OCI-M1 (cell line): ENCODE measurements at places on chromosomes 1 and 21.

DNA sequence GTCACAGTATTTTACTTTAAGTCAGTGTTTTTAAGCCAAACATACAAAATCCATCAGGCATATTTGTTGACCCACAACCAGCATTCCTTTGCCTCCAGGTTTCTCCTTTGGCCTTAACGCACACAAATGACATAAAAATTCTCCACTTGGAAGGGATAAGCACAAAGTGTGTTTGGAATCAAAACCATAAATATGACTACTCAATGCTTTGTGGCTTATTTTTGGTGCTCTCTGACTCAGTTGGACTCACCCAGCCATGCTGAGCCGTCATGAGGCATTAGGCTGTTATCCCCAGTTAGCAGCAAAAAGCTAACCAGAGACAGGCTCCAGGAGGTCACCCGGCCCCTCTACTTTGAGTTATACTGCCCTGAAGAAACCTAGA is 948 bp downstream of the PRUNE1 start:
- DNase-seq: peak; percentile 48

DNA sequence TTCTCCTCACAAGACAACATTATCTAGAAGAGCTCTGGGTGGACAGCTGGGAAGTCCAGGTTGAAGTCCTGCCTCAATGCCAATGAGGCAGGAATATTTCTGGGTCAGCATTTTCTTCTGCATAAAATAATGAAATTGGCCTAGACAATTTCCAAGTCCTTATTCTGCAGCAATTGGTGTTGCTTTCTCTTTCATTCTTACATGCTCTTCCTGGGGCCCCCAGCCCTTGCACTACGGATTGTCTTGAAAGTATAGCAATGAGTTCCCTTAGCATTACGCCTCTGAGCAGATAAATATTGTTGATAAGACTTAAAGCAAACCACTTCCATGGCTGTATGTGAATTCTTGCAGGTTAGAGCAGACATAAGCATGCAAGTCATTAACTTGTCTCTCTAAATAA is 188.5 kb downstream of the TGFBR3 start:
- peak; percentile 91 for DNase-seq

- no peak for DNase-seq
Observed at GRCh38 chr1:228927946-228928898, 192.9 kb downstream of the RHOU start.

- peak; percentile 6 for DNase-seq
Observed at GRCh38 chr1:3611170-3612019, at the start of gene MEGF6. TSS of gene MEGF6 (minus strand) at chr1:3611508. CDS start at chr1:3611268, 240 bp downstream.

- no peak for DNase-seq
Observed at GRCh38 chr1:35939484-35939883, 8.6 kb downstream of the AGO3 start.

DNA sequence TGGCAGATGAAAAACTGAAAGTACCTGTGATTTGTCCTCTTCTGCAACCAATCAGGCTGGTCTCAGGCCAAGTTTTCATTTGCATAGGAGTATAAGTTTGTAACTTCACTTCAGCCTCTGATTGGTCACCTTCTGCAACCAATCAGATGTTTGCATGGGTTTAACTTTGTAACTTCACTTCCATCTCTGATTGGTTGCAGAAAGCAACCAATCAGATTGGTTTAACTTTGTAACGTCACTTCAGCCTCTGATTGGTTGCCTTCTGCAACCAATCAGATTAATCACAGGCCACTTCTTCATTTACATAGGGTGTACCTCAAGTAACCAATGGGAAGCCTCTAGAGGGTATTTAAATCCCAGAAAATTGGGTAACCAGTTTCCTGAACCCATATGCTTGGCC is 18.9 kb upstream of the TUT4 start:
- DNase-seq: peak; percentile 76

DNA sequence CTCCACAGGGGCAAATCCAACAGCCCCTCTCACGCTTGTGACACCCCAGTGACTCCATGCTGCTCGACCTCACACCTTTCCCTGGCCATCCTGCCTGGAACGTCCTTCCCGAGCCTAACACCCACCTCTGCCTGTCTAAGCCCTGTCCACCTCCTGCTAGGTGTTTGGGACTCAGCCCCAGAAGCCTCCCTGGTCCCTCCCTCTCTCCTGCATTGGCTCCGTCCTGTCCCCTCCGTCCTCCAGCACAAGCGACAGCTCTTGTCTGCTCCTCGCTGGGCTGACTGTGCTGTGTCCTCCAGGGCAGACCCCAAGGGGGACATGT is 102.0 kb upstream of the IFFO2 start:
- DNase-seq: no peak

GRCh38 chr1:214856843-214857242 is 225.7 kb upstream of the KCNK2 start:
- DNase-seq: no peak

DNA sequence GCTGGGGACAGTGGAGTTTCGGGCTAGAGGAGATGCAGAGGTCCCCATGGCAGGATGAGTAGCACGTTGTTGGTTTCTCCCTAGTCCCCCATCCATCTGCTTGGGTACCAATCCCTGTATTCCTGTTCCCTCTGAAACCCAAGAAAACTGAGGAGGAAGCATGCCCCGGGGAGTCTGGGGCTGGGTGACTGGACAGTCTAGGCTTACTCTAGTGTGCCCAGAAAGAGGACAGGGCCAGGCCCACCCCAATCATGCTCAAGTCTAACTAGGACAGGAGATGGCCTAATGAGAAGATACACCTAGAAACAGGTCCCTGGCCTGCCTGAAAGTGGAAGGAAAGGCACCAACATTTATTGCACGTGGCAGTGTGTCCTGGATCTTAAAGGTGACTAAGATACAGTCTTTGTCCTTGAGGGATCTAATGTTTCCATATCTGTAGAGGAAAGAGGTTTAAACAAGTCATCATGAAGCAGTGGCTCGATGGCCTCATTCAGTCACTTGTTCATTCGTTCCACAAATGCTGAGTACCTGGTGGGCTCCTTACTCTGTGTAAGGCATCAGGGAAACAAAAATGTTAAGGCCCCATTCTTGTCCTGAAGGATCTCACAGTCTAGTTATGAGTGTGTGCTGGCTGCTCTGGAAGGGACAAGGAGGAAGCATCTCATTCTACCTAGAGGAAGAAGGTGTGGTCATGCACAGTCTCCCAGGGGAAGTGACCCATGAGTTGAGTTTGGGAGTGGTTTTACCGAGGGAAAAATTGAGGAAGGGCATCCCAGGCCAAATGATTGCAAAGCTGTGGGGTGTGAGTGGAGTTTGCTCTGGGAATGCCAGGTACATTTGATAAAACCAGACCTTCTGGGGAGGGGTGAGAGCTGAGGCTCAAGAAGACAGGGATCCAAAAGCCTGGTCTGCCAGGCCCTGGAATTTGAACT is 10.0 kb downstream of the CDK18 start:
- no peak for DNase-seq

- DNase-seq: peak; percentile 66
Observed at GRCh38 chr1:222167111-222167510, 380.8 kb downstream of the HHIPL2 start.

DNA sequence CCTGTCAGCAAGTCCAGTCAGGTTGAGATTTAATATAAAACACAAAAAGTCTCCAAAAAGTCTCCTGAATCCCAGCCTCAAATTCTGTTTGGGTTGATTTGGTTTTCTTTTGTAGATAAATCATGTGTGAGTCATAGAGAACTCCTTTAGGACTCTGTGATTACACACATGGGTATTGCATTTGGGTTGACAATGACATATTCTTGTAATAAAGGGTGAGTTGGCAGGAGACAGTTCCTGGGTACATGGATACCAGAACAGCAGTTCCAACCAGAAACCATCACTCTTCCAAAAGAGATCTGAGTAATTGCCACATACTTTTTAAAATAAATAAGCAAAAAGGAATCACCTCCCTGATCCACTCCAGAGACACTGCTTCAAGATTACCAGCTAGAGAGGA is 8.9 kb downstream of the CR2 start:
- DNase-seq: peak; percentile 68
